ENCODE measurements at places on chromosomes 6 and 20. TPM values are rescaled to one million over a fixed set of nuclear protein-coding genes. Genes with fewer than 3 reads are reported as not detected.

GRCh38 chr6:134457941-134458340, 140.0 kb upstream of the SGK1 start:
- no peak for DNase-seq

GRCh38 chr6:166157930-166158617, 9.6 kb downstream of the TBXT start:
- DNase-seq, result no peak

GRCh38 chr20:48745330-48745729, 82.5 kb downstream of the PREX1 start:
- no peak for DNase-seq

GRCh38 chr6:151335930-151336329, 55.4 kb downstream of the ZBTB2 start:
- no peak for DNase-seq

SLC22A23 gene
- total RNA-seq, result 24.9 TPM

DNA sequence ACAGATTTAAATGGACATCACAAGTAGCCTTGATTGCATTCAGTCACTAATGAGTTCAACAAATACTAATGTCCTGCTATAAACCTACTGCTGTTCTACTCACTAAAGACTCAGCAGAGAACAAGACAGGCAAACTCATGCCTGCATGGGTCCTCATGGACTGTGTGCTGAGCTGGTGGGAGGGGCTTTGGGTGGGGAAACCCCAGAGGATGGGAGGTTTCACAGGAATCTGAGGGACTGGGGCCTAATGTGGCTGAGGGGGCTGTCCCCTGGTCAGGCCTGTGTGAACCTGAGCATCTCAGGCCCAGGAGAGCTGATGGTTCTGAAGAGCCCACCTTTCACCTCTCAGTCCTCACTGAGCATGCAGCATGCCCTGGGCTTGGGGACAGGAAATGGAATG, 1.4 kb downstream of the CST8 start:
- no peak for DNase-seq
